Activated T-cell treated with anti-CD3 and anti-CD28 coated beads for 24 hours (primary cell): ENCODE measurements at places on chromosomes 12 and 14.

DNA sequence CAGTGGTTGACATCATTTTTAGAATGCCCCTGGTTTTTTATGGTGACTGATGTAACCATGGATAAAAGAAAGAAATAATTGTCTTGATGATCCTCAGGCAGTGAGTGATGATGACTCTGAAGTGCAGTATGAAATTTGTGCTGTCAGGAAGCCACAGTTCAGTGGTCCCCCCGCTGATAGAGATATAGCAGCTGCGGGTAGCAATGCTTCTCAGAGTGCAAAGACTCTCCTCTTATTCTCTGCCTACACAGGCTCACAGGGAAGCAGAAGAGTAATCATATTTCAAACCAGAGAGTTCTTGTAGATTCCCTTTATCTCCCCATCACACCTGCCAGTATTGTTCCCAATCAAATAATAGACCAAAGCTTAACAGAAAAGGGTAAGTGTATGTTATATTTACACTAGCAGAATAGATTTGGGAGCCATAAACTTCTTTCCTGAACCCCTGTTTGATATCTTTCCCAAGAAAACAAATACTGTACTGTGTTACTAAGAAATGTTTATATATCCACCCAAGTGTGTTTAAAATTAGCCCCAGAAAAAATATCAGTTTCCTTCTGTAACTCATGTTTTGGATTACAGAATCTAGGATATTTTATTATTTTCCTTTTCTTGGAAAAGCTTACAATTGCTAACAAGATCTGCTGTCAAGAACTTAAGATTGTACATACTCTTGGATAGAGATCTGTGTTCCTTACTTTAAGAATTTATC, 1817.4 kb upstream of the FLRT2 start:
- DNase-seq: no peak

- DNase-seq: peak; percentile 74
Measured at GRCh38 chr12:7129872-7130691, at the start of gene CLSTN3. TSS of gene CLSTN3 (plus strand) at chr12:7130371. CDS start at chr12:7130649, 278 bp downstream.

DNA sequence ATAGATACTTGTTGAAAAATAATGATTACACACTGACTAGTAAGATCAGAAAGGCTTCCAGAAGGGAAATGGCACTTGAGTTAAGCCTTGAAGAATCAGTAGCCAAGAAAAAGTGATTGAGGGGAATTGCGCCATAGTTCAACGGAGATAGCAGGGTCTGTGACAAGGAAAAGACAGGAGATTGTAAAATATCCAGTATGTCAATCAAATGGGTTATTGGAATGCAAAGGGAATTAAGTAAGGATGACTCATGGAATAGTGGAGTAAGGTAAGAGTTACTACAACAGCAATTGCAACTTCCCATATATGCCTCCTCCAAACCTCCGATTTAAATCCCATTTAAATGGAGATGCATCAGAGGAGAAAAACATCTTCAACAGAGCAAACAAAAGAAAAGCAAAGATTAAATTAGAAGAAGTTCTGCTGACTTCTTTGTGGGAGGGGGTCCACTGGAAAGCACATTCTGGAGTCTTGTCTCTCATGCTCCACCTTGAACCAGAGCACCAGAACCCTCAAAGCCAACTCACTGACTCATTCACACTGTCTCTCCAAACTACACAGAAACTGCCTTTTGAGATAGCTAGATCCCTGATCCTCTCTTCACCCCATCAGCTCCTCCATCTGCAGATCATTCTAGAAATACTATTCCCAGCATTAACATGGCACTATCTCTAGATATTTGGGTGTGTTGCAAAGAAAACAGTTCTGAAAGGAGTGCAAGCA, 138.2 kb downstream of the NUAK1 start:
- no peak for DNase-seq

- DNase-seq: no peak
Measured at GRCh38 chr12:46133751-46134150, 135.1 kb downstream of the SLC38A1 start.

DNA sequence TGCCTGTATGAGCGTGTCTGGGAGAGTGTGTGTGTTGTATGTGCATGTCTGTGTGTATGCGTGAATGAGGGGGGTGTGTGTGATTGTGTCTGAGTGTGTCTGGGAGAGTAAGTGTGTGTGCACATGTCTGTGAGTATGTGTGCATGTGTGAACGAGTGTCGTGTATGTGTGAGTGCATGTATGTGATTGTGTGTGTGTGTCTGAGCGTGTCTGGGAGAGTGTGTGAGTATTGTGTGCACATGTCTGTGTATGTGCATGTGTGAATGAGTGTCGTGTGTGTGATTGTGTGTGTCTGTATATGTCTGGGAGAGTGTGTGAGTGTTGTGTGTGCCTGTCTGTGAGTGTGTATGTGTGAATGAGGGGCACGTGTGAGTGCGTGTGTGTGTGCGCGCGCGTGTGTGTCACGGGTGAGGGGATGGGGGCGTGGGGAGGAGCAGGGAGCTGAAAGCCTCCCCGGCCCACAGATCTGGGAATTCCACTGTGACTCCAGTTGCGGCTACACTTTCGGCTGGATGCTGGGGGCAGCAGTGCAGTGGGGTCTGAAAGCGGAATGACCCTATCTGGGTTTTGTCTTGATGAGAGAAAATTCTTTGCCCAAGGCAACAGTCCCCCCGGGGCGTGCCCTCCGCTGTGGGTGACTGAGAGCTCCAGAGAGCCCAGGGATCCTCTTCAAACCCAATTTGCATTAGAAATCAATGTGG, 138.1 kb upstream of the MED13L start:
- DNase-seq: no peak

GRCh38 chr12:98151105-98151590, 364.2 kb upstream of the TMPO start:
- DNase-seq: no peak
